ENCODE measurements at places on chromosomes 6 and 20.

DNA sequence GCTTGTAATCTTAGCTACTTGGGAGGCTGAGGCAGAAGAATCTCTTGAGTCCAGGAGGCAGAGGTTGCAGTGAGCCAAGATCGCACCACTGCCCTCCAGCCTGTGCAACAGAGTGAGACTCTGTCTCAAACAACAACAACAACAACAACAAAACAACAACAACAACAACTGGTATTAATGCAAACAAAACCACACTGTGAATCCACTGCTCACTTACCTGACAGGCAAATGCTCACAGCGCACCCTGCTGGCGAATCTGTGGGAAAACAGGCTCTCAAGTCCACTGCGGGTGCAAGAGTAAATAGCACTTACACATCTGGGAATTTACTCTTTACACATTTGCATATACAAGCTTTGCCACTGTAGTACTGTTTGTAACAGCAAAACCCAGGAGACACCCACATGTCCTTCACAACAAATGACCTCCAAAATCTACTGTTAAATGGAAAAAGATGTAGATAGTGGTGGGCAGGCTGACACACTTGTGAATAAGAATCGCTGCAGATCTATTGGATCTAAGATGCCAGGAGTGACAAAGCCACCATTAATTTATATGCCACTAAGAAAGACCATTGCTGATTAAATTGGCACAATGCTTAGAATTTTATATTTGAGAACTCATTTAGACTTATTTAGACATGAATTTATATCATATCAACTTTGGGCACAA, 29.3 kb downstream of the NSFL1C start:
- peak; percentile 74 for DNase-seq

- no peak for DNase-seq
These were observed 17.2 kb downstream of the CYP39A1 start for GRCh38 chr6:46635462-46635861.

GRCh38 chr6:19301980-19302379, 535.2 kb upstream of the ID4 start:
- DNase-seq, result no peak

DNA sequence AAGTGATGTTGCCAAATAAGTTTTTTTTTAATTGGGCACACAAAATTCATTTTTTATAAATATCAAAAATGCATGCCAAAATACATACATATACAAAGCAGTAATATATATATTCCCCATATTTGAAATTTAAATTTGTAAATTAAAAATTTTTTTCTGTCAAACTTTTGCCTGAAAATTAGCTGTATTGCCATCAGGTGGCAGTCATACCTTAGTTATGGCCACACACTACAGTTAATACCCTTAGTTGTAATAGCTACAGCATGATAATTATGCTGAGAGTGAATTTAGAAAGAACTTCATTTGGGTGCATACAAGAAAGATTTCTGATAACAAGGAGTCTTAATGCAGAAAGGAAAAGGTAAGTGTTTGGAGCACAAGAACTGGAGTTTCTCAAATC, 46.2 kb upstream of the SDHAF4 start:
- DNase-seq, result no peak

DNA sequence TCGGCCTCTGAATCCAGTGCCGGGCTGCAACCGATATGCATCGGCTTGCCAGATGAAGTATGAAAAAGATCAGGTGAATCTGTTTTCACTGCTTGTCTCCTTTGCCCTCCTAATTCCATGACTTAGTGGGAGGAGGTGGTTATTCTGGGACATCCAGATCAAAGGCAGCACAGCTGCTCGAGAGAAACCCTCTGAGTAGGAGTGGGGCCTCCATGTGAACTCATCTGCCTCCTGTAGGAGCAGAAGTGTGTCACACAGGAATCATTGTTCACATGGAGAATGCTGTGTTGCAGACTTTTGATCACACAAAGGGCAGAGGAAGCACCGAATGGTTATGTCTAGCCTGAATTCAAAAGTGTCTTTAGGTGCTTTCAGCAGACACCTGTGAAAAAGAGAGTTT, 73.1 kb upstream of the SLC22A1 start:
- no peak for DNase-seq

DNA sequence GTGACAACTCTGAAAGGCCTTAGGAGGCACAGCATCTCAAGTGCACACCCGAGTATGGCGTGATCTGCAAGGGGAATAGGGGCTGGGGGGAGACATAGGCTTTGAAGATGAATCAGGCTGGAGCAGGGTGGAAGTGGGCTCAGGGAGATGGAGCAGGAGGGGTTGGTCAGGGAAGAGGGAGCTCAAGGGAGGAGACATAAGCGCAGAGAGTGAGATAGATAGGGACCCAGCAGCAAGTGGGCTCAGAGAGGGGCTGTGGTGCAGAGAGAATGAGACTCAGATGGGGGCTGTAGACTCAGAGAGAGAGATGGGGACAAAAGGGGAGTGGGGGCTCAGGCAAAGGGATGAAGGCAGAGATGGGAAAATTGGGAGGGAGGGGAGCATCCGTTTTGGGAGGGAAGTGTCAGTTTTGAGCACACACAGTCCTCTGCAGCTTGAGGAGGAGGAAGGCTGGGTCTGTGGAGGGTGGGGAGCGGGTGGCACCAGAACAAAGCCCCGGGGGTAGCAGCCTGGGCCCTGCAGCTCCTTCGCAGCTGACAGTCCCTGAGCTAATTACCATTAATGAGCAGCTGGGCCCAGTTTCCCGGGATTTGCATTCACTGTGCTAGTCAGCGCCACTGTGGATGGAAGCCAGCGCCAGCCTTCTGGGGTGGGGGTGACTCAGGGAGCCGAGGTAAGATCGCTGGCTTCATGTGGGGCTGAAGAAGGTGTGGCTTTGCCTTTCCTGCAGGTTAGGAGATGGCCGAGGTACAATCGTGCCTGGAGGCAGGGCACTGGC, 18.7 kb downstream of the SRXN1 start:
- no peak for DNase-seq

Measured in T-helper 1 cell (primary cell).